NCI-H524 (cell line): ENCODE measurements at places on chromosomes 12 and 14.

GRCh38 chr12:1117970-1118563, 127.0 kb downstream of the ERC1 start:
- DNase-seq: peak; percentile 2

GRCh38 chr12:130480231-130480630, 142.5 kb downstream of the PIWIL1 start:
- DNase-seq: no peak

DNA sequence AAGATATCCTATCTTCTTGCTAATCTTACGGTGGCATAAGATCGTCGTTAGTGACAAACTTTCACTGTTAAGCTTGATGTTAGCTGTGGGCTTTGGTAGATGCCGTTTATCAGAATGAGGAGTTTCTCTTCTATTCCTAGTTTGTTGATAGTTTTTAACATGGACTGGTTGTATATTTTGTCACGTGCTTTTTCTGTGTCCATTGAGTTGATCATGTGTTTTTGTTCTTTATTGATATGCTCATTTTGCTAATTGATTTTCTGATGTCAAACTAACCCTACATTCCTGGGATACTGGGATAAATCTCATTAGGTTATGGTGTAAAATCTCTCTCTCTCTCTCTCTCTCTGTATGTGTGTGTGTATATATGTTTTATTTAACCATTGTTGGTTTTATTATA, 545.1 kb downstream of the AACS start:
- DNase-seq: no peak

DNA sequence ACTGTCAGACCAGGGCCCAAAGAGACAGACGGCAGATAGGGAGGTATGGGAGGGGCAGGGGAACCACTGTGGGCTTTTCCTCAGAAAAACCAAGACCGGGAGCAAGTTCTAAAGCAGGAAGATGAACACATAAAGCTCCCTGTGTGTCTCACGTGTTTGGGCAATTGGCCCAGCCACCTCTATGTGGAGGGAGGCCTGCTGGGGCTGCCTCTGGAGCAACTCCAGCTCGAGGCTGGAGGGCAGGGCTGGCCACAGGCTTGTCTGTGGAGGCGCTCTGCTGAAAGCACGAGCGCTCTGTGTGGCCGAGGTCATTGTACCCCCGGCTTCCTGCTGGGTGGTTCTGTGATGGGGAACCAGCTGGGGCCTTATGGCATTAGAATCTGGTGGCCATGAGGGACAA, 36.4 kb downstream of the TRAFD1 start:
- no peak for DNase-seq

DNA sequence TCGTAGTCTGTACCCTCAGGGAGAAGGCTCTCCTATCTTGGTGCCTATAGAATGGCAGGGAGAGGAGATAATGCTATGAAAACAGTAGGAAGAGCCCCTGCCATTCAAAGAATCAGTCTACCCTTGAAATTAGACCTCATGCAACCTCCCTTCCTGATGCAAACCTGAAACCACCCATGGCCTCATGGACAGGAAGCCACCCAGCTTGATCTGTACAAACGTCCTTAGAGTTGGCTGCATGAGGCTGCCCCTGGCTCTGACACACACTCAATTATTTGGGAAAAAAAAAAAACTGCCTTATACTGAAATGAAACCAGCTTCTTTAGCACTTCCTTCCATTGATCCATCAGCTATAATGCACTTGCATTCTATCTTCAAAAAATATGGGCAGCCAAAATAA, 116.6 kb upstream of the BCL2L14 start:
- no peak for DNase-seq

GRCh38 chr14:92160619-92161018, 38.9 kb downstream of the CPSF2 start:
- no peak for DNase-seq

- DNase-seq: peak; percentile 43
Observed at GRCh38 chr14:49879646-49880204, 13.2 kb upstream of the ARF6 start.

GRCh38 chr12:8827551-8828256, 5.3 kb downstream of the A2ML1 start:
- DNase-seq: no peak

- no peak for DNase-seq
Observed at GRCh38 chr12:116916714-116917114, 6.0 kb downstream of the FBXW8 start.

DNA sequence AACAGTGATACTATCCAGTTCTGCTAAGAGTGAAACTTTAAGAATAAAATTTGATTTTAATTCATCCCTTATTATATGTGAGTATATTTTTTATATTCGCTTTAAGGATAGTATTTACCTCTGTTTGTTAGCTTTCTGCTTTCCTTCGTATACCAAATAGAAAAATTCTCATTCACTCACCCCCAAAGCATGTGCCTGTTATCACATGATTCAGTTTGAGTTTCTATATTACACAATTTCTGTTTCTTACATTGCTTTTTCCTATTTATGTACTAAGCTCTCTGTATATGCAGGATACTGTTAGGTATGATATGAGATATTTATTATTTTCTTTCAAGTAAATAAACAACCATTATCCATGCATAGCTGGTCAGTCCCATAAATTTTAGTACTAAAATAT, 275.2 kb downstream of the FBXL14 start:
- DNase-seq: no peak

DNA sequence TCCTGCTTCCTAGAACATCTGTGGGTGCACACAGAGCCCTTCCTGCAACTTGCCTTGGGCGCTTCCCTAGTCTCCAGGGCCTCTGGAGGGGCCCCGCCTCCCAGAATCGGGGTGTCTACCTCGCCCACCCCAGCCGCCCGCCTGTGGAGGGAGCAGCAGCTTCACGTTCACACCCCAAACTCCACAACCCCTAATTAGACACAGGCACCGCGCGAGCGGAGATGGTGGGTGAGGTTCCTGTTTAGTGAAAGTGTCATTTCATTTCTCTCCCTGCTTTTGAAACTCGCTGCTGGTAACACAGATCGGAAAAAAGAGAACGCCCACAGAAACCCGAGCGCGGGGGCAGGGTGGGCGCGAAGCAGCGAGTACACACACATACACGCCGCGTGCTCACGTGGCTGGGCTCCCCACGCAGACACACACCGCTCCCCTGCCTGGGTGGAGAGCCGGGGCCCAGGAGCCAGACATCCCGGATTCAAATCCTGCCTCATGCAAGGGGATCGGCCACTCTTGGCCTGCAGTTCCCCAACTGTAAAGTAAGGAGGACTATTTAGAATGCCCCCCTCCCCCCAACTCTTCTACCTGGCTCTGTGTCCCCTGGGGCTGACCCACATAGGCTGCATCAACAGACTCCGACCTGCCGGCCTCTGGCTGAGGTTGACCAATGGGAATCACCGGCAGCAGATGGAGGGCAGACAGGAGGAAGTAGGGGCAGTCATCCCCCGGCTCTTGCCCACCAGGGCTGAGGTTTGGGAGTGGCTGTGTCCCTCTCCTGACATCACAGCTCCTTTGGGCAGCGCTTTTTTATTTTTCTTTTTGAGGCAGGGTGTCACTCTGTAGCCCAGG, 79.2 kb upstream of the NCOR2 start:
- no peak for DNase-seq

DNA sequence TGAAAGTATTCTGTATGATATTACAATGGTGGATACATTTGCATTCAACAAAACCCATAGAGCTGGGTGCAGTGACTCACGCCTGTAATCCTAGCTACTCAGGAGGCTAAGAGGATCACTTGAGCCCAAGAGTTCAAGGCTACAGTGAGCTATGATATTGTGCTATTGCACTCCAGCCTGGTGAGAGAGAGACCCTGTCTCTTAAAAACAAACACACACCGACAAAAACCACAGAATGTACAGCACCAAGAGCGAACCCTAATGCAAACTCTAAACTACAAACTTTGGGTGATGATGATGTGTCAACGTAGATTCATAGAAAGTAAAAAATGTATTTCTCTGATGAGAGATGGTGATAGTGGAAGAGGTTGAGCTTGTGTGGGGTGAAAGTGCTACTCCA, 8.6 kb downstream of the CAPRIN2 start:
- DNase-seq: no peak

GRCh38 chr12:73935817-73936216, 601.8 kb upstream of the ATXN7L3B start:
- DNase-seq: peak; percentile 57

DNA sequence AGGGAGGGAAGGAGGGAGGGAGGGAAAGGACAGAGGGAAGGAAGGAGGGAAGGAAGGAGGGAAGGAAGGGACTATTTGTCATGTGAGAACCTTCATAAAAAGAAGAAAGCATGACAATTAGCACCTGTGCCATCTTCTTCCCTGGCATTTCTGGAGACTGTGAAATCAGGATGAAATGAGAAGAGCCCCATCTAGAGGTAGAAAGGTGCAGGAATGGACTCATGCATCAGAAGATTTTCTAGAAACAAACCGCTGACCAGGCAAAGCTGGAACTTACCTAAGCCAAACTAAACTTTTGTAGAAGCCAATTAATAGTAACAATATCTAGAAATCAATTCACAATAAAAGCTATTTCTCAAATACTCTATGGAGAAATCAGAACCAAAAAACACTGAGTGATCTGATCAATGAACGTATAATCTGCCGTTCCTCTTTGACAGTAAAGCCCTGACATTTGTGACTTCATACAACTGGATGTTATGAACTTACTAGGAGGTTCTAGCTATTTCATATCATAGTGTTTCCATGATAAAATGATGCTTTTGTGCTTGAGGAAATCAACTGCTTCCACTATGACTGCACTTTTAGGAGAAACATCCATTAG, 24.4 kb upstream of the CRACR2A start:
- peak; percentile 62 for DNase-seq

DNA sequence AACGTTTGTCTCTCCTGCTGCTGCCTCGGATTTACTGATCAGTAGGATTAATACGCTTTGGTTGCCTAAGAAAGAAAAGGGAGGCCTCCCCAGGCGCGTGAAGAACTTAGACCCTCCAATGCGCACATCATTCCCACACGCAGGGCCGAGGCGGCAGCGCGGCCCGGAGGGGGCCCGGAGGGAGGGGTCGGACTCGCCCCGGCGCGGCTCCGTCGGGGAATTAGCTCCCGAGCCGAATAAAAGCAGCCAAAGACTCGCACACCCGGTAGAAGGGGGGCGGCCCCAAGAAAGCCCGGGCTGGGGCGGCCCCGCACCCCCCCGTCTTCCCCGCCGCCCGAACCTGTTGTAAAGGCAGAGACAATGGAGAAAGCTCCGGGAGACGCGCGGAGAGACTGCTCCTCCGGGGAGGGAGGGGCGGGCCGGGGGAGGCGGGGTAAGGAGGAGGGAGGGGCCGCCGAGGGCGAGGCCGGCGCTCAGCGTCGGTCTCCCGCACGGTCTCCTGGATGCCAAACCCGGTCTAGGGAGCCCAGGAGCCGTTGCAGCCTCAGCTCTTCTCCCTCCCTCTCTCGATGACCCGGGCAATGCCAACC, at the start of gene NELL2:
NELL2 (minus strand) TSS at position 362 of the 590 bp plus-strand sequence. CDS start 446 bp downstream, outside the sequence.
- DNase-seq: peak; percentile 84

DNA sequence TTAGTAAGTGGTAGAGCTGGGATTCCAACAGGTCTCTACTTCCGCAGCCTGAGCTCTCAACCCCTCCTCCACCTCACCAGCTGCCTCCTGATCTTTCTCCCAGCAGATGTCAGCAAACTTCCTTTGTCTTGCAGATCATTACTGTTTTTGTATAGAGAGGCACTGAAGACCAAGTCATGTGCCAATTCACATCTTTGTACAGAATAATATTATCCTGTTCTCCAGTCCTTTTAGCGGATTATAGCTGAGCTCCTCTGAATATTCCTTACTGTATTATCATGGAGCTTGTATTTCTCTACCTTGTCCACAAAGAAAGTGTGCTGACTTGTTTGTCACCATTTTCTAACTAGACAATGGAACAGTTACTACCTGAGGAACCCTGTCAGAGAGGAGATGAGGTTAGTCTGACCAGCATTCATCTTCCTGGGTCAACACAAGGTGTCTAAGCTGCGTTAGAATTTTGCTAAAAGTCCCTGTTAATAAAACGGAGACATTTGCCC, 142.3 kb upstream of the ARHGAP5 start:
- peak; percentile 94 for DNase-seq

GRCh38 chr12:122944605-122945592, 21.4 kb downstream of the ABCB9 start:
- DNase-seq: no peak

GRCh38 chr12:4984344-4984743, 59.3 kb upstream of the KCNA5 start:
- no peak for DNase-seq

- DNase-seq: no peak
Observed at GRCh38 chr12:67482751-67483661, 165.5 kb upstream of the DYRK2 start.

GRCh38 chr12:48067250-48067938, 38.5 kb downstream of the SENP1 start:
- no peak for DNase-seq

DNA sequence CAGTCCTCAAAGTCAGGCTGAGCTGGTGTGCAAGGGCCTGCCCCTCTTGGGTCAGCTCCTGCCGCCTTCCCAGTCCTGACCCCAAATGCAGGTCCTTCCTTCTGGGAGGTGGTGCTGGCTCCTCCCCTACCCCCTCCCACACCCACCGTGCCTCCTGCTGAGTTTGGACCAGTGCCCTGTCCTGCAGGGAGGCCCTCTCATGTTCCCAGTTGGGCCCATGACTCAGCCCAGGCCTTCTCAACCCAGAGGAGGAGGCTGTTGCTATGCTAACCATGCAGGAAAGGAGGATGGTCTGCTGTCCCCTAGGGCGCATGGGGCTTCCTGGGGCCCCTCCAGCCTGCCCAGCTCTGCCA, 4.4 kb downstream of the ZBTB42 start:
- DNase-seq: no peak

DNA sequence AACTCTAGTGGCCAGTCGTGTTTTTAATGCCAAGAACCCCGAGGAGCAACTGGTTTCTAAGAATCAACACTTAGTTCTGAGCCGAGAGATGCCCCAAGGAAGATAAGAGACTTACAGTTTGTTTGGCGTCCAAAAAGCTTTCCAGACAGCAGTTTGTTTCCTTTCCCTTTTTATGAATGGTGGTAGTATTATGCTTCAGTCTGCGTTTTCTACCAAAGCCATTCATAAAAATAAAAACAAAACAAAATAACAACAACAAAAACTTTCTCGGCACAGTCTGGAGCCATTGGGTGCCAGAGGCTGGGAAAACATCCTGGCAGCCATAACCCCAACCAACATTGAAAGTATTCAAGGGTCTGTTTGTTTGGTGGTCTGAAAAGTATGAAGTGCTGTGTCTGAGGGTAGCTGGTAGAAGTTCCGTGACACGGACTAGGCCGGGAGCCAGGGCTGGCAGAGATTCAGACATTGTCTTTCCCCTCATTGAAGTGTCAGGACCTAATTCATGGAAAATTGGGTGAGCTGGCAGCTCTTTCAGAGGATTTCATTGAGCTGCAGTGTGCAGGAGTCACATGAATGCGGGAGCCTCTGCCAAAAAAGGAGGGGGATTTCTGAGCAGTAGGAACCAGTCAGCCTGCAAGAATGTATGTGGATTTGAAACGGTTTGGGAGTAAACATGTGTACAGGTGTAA, 124.2 kb downstream of the HMGA2 start:
- DNase-seq: no peak

GRCh38 chr12:64781280-64782190, 22.3 kb upstream of the GNS start:
- DNase-seq: no peak

- peak; percentile 60 for DNase-seq
Observed at GRCh38 chr14:88975043-88975830, 150.8 kb downstream of the TTC8 start.

GRCh38 chr14:33359288-33359881, 420.7 kb downstream of the NPAS3 start:
- DNase-seq: no peak

GRCh38 chr14:56126637-56126913, 8.4 kb downstream of the PELI2 start:
- no peak for DNase-seq

- peak; percentile 99 for DNase-seq
Observed at GRCh38 chr14:57189070-57189469, 79.6 kb downstream of the EXOC5 start.
